ENCODE measurements at places on chromosomes 2 and 18.

- no peak for DNase-seq
Observed at GRCh38 chr2:201452058-201452921, 750 bp downstream of the STRADB start.

DNA sequence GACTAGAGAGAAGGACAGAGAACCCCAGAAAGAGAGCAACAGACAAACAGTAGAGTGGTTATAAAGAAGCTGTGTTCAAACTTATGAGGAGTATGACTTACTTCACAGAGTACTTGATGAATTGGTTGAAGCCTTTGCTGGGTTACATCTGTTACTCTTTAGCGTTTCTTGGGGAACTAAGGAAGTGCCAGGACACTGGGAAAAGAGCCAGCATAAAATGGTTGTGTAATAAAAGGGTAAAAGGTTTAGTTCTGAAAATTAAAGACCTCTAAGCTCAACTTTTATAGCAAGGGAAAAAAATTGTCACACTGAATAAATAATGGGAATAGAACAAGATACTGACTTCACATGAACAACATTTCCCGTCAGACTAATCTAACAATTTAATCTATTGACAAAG, 17.0 kb upstream of the STAT4 start:
- no peak for DNase-seq

- DNase-seq = no peak
Observed at GRCh38 chr2:147603876-147604275, 241.0 kb upstream of the ACVR2A start.

DNA sequence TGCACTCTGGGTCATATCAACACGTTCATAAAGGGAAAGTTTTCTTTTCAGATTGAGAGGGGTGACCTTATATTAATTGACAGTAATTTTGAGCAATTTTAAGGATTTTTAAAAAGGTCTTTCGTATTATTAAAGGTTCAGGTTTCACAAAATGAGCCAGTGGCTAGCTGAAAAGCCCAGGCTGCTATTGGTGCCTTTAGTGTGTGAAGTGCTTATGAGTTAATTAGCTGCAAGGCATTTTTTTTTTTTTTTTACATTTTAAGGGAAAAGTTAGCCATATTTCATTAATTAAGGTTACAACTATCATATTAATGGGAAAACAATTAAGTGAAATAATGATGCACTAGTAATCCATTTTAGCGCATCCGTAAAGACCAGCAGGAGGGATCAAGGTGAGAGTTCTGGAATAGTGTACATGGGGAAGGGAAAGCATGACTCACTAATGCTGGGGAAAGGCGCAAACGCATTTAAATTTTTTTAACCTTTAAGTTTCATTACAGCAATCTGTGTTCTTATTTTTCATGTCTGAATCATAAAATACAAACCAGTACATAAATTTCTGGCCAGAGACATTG, 200.0 kb downstream of the ZNF407 start:
- no peak for DNase-seq

DNA sequence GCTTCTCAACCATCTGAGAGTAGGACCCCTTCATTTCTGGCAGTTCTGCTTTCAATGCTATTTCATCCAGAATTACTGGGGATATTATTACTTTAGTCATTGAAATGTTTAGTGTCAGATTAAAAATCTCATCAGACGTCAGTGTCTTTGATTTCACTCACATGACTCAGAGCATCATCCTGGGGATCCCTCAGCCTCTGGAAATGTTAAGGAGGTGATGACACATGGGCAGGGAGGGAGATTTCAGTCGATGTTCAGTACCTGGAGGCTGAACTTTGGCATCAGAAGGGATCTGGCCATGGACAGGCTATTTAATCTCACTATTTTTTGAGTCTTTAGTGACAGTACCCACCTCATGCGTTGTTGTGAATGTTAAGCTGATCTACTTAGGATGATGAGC, 39.1 kb downstream of the OSBPL6 start:
- no peak for DNase-seq

DNA sequence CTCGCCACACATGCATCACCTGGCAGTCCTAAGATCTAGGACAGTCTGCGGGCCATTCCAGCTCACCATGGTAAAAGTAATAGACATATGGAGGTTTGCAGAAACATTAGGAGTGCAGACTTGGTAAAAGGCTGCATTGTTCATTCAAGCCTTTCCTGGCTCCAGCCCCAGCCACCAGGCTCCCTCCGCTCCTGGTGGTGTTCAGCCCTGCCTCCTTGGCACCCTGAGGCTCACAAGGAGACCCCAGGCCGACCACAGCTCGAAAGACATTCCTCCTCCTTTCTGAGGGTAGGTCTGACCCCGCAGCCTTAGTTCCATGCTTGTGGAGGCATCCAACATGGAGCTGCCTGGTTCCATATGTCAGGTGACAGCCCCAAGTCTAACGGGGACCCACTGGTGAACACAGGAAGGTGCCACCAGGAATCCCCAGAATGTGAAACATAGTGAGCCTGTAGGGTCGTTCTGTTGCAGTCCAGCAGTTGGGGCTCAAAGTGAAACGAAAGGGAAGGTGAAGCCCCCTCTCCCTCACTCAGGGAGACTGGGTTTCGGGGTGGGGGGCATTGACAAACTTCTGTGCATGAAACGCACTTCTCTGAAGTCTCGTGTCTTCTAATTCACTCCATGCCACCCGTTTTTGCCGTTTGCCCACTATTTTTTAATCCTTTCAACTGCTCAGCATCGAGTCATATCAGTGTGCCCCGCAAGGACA, 5.0 kb upstream of the SP100 start:
- no peak for DNase-seq

GRCh38 chr2:27705851-27706622, 42.3 kb downstream of the SLC4A1AP start:
- DNase-seq = no peak

- DNase-seq = no peak
Observed at GRCh38 chr18:60019463-60019840, 119.7 kb downstream of the PMAIP1 start.

DNA sequence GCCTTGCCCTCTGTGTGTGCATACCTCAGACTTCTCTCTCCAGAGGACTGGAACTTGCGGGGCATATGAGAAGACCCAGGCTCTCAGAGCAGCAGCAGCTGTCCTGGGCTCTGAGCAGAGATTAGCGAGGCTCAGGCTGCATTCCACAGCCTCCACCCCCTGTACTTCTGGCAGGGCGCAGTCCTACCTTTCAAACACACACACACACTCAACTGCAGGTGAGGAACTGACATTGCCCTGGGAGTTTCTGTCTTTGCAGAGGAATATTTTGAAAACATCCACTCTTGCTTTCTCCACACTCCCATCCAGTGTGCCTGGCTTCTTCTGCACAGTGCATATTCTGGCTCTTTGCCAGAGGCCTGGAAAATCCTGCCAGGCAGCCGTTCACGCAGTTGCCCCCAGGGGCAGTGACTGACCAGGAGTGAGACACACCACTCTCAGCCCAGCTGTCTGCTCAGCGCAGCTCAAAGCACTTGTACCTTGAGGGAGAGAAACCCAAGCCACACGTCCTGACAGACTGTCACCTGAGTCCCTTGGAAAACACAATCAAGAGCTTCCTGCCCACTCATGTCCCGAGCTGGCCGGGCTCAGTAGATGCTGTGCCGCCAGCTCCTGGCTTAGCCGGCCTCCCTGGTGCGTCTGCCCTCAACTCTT, 460.8 kb downstream of the RNF144A start:
- no peak for DNase-seq

- no peak for DNase-seq
Observed at GRCh38 chr2:10552871-10553245, 104.7 kb upstream of the ODC1 start.

DNA sequence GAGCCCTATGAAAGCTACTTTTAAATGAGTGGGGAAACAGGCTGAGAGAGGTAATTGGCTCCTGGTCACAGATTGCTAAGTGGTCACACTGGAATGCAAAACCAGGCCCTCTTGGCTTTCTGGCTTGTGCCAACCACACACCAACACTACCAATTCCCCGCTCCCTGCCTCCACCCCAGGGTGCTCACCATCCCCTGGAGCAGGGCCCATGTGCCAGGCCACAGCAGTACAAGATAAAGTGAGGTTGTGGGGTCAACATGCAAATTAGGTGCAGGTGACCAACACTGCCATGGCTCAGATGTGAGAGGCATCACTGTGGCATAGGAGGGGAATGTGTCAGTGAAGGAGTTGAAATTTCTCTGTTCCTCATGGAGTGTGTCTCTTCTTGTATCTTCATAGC, 312.5 kb downstream of the MYCN start:
- no peak for DNase-seq

DNA sequence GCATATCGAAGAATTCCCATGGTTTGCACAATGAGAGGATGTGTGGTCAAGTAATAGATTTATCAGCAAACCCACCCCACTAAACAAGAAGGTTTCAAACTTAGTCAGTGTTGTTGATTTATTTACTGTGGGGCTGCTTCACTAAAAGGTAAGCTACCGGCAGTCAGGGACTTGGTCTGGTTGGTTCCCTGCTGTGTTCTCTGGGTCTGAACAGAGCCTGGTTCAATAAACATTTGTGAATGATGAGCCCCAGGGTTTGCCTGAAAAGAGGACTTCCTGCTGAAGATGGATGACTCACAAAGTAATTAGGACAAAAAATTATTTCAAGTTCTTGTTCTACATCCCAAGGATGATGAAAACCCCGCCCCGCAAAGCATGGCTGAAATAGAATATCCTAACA, 108.3 kb downstream of the SPP2 start:
- DNase-seq = no peak

DNA sequence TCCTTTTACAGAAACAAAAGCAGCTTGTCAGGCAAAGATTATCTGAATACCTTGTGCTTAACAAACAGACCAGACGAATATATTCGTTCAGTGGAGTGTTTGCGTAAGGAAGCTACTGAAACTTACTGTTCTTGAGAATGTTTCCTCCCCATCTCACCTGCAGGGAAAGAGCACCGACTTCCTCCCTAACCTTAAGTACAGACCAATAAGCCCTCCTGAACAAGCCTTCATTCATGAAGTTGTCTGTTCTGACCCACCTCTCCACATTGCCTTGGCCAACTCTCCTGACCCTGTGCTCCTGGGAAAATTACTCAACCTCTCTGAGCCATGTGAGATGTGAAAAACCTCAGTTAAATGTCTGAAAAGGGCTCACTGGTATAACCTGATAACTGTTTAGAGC, 35.2 kb downstream of the STK39 start:
- no peak for DNase-seq

GRCh38 chr2:118110991-118111390, 22.7 kb downstream of the INSIG2 start:
- DNase-seq = no peak

DNA sequence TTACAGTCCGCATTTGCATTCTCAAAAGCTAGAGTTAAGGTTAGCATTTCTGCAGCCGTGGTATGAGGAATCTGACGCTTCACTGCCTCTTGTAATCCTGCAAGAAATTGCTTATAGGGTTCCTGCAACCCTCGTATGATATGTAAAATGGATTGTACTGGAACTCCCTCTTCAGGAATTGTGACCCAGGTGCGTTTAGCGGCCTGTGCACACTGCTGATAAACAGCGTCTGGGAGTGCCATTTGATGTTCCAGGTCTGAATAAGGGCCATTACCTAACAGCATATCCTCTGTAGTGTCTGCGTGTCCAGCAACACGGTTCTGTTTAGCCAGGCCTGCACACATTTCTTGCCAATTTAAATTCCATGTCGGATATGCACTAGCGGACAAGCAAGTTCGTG, 42.5 kb downstream of the CXCR4 start:
- no peak for DNase-seq

- no peak for DNase-seq
Observed at GRCh38 chr2:98771721-98772524, 41.0 kb upstream of the MGAT4A start.

DNA sequence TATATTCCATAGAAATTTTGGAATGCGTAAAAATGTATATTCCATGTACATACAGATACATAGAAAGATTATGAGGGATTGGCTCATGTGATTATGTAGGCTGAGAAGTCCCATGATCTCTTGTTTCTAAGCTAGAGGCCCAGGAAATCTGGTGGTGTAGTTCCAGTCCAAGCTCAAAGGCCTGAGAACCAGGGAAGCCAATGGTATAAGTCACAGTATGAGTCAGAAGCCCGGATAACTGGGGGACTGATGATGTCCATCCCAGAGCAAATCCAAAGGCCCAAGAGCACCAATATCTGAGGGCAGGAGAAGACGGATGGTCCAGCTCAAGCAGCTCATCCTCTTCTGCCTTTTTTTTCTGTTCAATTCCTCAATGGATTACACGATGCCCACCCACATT, 385.0 kb upstream of the KLHL29 start:
- DNase-seq = no peak

- no peak for DNase-seq
Observed at GRCh38 chr18:21799721-21800120, 59.1 kb downstream of the MIB1 start.

DNA sequence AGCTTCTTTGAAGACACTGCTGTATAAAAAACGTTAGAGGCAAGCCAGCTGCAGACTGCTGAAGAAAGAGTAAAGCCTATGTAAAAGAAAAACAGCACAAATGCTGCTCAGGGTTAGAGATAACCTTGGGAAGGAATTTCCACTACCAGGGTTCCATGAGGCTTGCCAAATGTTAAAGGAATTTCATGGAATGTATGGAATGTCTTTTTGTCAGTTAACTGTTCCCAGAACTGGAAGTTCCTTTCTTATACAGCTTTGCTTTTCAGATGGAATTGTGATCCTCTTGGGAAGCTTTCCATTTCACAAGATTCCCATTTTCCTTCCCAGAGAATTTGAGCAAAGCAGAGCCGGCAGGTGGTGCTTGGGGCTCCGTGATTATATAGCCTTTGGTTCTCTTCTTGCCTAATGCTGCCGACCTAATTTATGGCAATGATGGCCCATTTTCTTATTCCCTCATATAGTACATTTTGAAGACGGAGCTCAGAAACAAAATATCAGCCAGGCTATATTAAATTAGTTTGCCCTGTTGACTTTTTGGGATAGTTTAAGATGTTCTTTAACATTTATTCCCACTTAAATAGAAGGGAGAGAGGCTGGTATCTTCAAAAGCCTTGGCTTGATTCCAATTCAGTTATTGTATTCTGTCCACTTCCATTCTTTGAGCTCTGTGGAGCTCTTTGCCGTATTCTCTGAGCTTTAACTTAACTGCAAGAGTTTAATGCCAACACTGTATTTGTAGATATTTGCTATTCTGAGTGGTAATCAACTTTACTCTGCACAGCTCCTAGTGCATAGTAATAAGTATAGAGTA, 162.3 kb downstream of the PHLPP1 start:
- no peak for DNase-seq

GRCh38 chr2:63692002-63692606, 103.3 kb downstream of the MDH1 start:
- DNase-seq = no peak

Data from stimulated activated CD8-positive, alpha-beta memory T cell treated with anti-CD3 and anti-CD28 coated beads, Interleukin-15, amount 100 ng/mL, for 4 hours (primary cell).